Stimulated activated CD4-positive, alpha-beta T cell treated with anti-CD3 and anti-CD28 coated beads, TNF-alpha, amount 100 ng/mL, for 48 hours (primary cell): ENCODE measurements at places on chromosomes 7 and 10.

GRCh38 chr10:69963835-69964710 lies 88.6 kb upstream of the MACROH2A2 start:
- DNase-seq, result no peak

GRCh38 chr10:45183174-45183573 lies 132.2 kb downstream of the OR13A1 start:
- DNase-seq, result no peak

DNA sequence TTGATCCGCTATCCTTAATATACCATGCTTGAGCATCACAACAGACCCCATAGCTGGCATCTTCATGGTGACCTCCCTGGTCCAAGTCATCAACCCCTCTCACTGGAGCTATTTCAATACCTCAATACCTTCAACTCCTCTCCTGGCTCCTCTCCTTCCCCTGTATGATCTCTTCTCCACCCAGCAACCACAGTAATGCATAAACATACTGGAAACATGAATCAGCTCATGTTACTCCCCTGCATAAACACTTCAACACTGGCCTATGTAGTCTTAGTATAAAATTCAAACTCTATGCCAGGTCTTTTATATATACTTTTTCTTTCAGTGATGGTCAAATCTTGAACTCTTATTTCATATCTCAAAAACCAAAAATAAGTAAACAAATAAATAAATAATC lies 31.8 kb upstream of the TMEM273 start:
- DNase-seq, result no peak

DNA sequence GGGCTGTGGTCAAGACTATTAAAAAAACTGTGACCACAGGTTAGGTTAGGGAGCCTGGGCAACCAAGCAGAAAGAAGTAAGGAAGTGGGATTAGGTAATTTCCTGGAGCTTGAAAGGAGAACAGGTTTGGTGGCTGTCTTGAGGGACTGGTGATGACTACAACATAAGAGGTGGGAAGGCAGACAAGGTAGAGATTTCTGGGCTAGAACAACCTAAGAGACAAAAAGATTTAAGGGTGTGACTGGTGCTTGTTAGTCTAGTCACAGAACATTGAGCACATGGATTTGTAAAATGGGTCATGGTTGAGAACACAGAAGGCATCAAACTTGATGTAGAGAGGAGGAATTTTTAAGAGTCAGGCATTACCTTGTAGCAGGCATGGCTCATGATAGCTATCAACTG lies 123.7 kb upstream of the ASAH2 start:
- DNase-seq, result no peak

GRCh38 chr7:8212638-8213037 lies 49.3 kb downstream of the ICA1 start:
- DNase-seq, result no peak

- no peak for DNase-seq
These were observed 125.6 kb downstream of the DNAJB6 start for GRCh38 chr7:157462419-157462771.

DNA sequence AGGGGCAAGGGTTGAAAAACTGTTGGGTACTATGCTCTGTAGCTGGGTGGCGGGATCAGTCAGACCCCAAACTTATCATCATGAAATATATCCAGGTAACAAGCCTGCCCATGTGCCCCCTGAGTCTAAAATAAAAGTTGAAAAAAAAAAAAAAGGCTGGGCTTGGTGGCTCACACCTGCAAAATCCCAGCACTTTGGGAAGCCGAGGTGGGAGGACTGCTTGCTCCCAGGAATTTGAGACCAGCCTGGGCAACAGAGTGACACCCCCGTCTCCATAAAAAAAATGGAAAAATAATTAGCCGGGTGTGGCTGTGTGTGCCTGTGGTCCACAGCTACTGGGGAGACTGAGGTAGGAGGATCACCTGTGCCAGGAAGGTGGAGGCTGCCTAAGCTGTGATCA lies 83.5 kb downstream of the VIPR2 start:
- DNase-seq, result no peak

- DNase-seq, result no peak
These were observed 244.5 kb downstream of the KIAA1217 start for GRCh38 chr10:24453404-24453830.

DNA sequence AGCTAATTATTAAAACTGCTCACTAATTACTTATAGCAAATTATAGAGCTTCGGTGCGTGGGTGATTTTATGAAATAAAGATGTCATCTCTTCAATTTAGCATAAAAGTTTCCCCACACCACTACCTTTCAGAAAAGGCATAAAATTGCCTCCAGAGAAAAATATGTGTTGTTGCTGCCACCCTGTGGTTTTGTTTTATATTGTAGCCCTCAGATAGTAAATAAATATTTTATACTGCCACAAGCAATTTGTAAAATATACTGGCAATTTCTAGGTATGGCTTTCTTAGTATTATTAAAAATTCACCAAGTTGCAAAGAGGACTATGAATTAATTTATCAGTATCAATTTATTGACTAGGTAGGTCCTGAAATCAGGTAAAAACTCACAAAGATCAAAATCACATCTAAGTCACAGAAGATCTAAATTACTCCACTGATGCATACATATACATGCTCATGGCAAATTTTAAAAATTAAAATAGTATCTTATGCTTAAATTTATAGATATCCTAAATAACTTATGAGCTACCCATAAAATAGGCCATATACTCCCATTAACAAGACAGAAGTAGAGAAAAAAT lies 26.5 kb downstream of the ASNS start:
- DNase-seq, result no peak

- DNase-seq, result no peak
These were observed 297.9 kb downstream of the GATA3 start for GRCh38 chr10:8352171-8353075.

- no peak for DNase-seq
These were observed 604.4 kb upstream of the LRRN3 start for GRCh38 chr7:110486549-110486948.

- DNase-seq, result no peak
These were observed 5.8 kb downstream of the MRC1 start for GRCh38 chr10:17814973-17815372.

- no peak for DNase-seq
These were observed 13.7 kb upstream of the ANKRD22 start for GRCh38 chr10:88865281-88865876.

DNA sequence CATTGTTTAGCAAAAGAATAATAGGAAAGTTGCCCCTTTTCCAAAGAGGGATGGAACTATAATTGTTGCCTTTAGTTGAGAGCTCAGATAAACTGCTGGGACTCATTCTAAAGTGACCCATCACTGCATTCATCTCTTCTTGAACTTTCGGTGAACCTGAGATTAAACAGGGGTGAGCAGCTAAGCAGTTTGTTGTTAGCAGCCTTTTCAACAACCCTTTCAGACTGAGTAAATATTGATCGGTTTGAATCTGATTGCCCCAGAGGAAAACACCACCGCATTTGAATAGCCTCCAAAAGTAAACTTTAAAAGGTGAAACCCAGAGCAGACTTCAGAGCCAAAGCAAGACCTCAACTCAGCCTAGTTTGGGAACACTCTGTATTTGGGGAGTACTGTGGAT lies 4.7 kb downstream of the HOXA1 start:
- DNase-seq, result no peak
